ENCODE measurements at places on chromosomes 3 and 15.
A peak's percentile ranks its signal among the peaks of the same experiment; 100 is the strongest.

DNA sequence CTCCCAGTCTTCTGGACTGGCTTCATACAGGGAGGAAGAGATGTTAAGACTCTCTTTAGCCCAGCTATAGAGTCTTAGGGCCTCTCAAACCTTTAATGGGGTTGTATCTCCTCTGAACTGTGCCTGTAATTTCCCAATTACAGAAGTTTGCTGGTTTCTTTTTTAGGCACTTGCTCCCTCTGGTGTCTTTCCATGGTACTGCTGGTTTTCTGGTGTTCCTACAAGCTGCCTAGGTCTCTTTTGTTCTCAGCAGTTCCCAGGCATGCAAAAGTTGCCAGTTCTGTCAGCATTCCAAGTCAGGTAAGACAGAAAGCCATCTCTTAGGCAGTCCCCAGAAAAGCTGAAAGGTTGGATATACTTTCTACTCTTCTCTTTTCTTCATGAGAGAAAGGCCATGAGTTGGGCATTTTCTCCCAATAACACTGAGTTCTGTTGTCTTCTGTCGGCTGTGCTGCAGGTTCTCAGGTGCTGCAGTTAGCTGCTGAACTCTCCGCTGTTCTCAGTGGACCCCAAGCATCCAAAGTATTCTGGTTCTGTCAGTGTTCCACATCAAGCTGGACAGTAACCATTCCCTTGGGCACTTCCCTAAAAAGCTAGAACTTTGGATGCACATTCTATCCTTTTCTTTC is 54.4 kb upstream of the EHHADH start:
- peak; percentile 31 for DNase-seq

DNA sequence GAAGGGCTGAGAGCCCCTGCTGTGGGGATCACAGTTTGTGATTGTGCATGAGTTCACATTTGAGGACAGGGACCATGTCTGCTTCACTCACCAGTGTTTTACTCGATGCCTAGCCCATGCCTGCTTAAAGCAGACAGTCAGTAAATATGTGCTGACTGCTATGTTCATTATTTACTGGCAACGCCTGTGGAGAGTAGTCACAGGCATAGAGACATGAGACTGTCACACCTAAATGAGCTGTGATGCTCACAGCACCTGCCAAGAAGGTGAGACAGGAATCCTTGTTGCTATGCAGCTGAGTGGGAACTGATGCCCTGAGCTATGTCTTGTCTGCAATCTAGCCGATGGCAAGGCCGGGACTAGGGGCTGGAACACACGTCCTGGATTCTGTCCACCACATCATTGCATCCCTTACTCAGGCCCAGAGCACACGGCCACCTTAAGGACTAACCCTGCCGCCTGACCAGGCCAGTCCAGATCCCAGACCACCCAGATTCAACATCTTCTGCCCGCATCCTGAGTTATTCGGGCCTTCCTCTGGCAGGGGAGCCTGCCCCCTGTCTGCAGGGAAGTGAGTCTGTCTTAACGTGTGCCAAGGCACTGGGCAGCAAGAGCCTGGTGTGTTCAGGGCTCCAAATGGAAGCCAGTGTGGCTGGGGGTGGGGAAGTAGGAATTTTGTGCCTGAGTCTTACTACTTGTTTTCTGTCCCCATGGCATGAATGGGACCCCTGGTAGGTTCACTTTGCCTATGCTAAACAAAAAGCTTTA is 44.8 kb downstream of the FGD5 start:
- DNase-seq: no peak

DNA sequence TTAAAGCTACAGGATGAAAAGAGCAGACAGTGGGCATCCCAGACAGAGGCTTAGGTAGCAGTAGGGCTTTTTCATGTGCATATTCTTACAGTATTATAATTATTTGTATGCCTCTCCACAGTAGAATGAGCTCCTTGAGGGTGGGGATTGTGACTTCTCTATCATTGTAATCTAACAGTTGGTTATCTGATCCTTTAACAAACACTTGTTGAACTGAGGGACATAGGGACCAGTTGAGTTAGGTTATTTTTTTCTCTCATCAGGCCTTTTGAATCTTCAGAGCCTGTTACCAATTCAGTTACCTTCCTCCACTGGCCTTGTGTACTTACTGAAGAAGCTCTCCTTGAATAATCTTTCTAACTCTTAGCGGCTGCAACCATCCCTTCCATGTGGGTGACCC is 1.2 kb downstream of the LSM3 start:
- no peak for DNase-seq

- no peak for DNase-seq
These were observed 22.5 kb downstream of the MYZAP start for GRCh38 chr15:57614241-57614640.

- no peak for DNase-seq
These were observed 570.6 kb upstream of the UBE2E2 start for GRCh38 chr3:22632536-22632935.
